ENCODE measurements at places on chromosomes 2 and 18.
A peak's percentile ranks its signal among the peaks of the same experiment; 100 is the strongest.

- peak; percentile 69 for DNase-seq
Observed at GRCh38 chr2:70084973-70085710, 2.1 kb upstream of the PCBP1 start.

DNA sequence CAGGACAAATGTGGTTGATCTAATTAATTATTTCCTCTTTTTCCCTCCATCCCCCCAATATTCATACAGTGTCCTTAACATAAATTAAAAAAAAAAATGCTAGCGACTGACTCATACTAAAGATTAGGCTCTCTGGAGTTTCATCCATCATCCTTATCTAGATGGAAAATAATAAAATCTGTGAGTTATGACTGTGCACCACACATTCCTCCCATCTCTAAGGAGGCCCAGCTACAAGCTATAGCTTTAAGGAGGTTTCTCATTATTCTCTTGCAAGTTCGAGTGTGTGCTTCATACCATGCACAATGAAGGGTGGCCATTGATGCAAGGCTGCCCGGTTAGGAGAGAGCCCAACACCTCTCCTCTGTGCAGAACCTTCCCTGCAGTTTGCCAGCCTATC, 77.3 kb downstream of the XDH start:
- no peak for DNase-seq

DNA sequence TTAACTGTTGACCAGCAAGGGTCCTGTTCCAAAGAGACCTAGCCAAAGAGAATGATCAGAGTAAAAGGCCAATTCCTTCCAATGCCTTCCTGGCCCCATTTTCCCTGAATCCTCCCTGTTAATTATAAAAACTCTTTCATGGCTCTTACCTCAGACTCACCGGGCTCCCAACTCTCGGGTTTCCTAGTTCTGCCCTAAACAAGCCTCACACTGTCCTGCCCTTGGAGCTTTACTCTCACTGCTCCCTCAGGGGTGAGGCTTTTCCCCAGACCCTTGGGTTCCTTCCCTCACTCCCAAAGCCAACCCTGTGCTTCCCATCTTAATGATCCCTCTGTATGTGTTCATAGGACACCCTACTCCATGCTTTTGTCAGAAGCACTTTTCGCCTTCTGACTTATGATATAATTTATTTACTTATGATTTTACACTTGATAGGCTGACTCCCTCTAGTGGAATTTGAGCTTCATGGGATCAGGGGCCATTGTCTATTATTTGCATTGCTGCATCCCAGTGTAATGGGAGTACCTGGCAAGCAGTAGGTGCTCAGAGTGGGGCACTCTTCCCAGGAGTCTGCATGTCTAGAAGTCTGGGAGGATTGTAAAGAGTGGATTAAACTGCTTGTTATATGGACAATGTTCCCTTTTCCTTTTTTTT, 29.9 kb upstream of the ZNG1B start:
- DNase-seq, result no peak

DNA sequence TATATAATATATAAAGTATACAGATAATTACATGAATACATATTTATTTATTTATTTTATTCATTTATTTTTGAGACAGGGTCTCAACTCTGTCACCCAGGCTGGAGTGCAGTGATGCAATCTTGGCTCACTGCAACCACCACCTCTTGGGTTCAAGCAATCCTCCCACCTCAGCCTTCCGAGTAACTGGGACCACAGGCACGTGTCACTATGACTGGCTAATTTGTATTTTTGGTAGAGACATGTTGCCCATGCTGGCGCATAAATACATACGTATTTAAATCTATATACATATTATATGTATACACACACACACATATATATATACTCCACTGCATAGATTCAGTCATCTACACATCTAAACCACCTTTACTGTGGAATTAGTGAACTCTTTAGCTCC, 20.6 kb upstream of the NDUFV2 start:
- DNase-seq, result peak; percentile 81

DNA sequence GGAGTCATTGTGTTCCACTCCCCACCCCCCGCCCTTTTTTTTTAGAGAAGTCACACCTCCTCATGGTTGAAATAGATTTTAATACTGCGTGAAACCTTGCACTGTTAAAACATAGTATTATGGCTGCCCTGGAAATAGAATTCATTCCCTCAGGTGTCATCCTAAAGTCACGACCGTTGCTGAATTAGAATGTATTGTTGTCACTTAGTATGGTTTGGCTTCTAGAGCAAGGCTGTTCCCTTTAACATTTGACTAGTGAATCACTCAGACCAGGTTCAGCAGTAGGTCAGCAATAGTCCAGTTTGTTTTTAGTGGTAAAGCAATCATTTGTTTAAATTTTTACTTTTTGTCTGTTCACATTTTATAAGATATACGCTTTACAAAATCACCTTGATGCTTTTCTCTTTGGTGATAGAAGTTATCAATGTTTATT, 1.2 kb downstream of the BABAM2 start:
- no peak for DNase-seq

- DNase-seq, result no peak
Observed at GRCh38 chr2:239244625-239245024, 156.2 kb downstream of the HDAC4 start.

DNA sequence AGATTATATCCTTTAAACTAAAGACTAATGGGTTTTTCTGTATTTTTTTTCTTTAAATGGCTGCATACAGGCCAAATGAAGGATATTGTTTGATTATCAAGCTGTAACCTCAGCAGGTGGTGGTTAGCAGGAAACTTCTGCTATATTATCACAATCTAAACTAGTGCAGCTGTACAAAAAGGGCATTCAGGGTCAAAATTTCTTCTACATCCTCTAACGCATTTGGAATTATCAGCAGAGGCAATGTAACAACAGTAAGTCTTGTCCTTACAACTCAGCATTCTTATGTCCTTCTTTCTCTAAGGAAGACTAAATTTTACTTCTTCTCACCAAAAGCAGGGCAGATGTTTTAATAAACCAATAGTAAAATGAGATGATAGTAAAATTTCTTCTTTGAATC, 135.8 kb upstream of the FN1 start:
- DNase-seq, result no peak

DNA sequence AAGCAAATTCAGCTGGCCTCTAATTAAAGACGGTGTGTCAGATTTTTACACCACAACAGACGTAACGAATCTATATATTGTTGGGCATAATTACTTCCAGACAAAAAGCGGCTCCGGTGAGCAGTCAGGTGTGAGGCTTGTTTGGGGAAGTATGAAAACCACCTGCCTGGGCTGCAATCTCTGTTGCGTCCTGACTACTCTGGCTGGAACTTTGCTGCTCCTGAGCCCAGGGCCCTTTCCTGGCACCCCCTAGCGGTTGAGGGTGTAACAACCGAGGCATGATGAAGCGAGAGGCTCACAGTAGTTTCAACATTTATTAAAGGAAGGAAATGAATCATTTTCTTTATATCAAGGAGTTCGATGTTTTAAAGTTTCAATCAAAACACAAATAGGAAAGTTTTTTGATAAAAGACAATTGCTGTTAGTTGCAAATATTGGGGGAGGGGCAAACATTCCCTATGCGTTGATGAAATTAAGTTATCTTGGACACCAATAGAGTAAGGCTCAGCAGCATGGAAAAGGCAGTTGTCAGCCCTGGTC, 10.6 kb upstream of the ITGB6 start:
- DNase-seq, result peak; percentile 84

- no peak for DNase-seq
Observed at GRCh38 chr2:149410701-149411484, 80.5 kb downstream of the LYPD6 start.
